Right hindlimb (tissue), 1 donor: ENCODE measurements at places on chromosomes 7 and 10.

DNA sequence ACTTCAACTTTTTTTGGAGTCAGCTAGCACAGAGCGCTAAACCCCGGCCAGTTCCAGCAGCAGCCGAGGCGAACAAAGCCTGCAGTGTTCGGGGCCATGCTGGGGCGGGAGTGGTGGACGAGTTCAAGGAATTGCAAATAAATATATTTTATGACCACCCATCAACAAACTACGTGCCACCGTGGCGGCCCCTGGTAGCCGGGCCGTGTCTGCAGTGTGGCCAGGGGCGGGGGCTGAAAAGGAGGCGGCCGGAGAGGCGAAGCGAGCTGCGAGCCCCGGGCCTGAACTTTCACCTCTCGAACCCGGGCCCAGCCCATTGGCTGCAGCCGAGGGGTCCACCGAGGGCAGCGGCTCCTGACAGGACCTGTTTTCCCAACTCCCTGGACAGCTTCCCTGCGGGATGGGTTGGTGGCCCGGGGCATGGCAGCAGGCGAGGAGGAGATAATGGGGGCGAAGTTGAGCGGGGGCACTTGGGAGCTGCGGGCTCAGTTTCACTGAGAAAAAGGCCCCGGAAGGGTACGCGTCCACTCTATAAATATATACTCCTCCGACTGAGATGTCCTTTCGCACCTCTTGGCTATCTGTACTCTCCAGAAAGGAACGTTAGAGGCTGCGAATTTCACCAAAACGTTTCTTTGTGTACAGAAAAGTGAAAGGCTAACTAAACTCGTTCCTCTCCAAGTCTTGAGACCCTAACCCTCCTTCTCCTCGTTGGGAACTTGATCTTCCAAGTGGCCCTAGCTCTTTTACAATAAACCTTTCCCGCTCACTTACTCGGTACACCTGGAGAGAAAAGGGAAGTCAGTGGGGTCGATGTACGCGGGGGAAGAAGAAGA, 164.6 kb upstream of the PPP1R3A start:
- DNase-seq, result peak; percentile 79

GRCh38 chr10:86836044-86836443, 79.6 kb downstream of the BMPR1A start:
- no peak for DNase-seq

- no peak for DNase-seq
Observed at GRCh38 chr10:132651511-132652029, 114.0 kb downstream of the INPP5A start.

DNA sequence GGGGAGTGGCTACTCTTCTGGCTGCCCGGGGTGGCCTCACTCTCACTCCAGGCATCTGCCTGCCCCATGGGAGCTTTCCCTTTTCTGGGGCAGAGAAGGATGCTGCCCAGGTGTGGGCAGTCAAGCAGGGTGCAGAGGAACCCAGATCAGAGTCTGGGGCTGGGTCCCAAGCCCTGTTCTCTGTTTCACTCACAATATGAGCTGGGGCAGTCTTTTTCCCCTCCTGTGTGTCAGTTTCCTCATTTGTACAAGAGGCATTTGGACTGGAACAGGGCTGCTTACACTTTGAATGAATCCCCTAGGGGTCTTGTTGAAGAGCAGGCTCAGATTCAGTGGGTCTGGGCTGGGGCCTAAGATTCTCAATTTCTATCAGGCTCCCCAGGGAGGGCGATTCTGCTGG, 38.4 kb upstream of the AQP1 start:
- no peak for DNase-seq

DNA sequence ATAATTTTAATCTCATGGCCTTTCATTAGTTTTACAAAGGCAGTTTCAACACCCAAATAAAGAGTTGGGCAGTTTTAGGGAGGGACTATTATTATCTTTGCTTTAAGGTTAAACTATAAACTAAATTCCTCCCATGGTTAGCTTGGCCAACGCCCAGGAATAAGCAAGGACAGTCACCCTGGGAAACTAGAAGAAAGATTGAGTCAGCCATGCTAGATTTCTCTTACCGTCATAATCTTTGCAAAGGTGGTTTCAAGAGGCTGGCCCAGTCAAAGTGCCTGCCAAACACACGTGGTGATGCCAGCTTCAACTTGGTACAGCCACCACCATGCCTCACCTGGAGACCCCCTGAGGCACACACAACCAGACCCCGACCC, 317.4 kb upstream of the SP8 start:
- no peak for DNase-seq

- no peak for DNase-seq
Observed at GRCh38 chr10:69635428-69636272, 5.6 kb downstream of the FAM241B start.

DNA sequence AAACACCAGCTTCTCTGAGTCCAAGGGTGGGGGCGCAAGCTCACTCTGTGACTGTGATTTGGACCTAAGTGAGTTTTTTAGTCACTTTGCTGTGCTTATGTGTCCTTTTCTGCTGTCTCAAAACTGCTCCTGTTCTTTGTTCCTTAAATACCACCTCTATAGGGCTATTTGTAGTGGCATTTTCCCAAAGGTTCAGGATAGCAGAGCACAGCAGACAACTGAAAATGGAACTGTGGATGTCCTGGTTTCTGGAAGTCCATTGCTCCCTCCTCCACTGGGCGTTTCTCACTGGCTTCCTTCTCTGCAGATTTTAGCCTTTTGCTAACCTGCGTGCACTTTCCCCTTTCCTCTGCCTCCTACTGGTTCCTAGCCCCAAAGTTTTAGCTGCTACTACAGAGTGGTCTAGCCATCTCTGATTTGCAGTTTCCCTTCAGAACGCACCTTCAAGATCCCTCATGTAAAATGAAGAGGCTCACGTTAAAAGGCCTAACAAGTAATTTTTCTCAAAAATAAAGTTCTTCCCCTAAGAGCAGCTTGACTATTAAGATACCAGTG, 25.6 kb downstream of the BLVRA start:
- no peak for DNase-seq

GRCh38 chr10:98569853-98570252, 123.1 kb upstream of the HPS1 start:
- no peak for DNase-seq

GRCh38 chr7:41706228-41706930, 3.5 kb upstream of the INHBA start:
- DNase-seq, result no peak
